ENCODE measurements at places on chromosomes 16 and 17. TPM values are rescaled to one million over a fixed set of nuclear protein-coding genes. Genes with fewer than 3 reads are reported as not detected.

Gene CA7
- polyA plus RNA-seq = 0.46 TPM

Gene ASPA
- not detected for polyA plus RNA-seq

Gene FBXW10B
- 0.21 TPM for polyA plus RNA-seq

Gene TBC1D3
- not detected for polyA plus RNA-seq

GRCh38 chr17:3639981-3640596, 3.5 kb downstream of the CTNS start:
- peak; percentile 81 for DNase-seq
- peak overlapping the region; percentile 82 for H3K27ac ChIP-seq
- no peaks in the 10 kb centered on the region for H3K27me3 ChIP-seq
- H3K4me3 ChIP-seq = no peak overlapping the region
- peaks cover 3% of the 10 kb centered on the region for H3K36me3 ChIP-seq
- peaks cover 20% of the 10 kb centered on the region for H3K4me1 ChIP-seq

GRCh38 chr16:63563819-63564505, 1527.7 kb upstream of the CDH8 start:
- H3K4me3 ChIP-seq = no peak overlapping the region
- H3K36me3 ChIP-seq = no peaks in the 10 kb centered on the region

- H3K36me3 ChIP-seq = no peaks in the 10 kb centered on the region
- no peak overlapping the region for H3K4me3 ChIP-seq
- H3K27me3 ChIP-seq = peaks cover 51% of the 10 kb centered on the region
- DNase-seq = no peak
- no peaks in the 10 kb centered on the region for H3K4me1 ChIP-seq
These were observed 61.9 kb upstream of the CCL1 start for GRCh38 chr17:34424814-34425491.

GRCh38 chr16:5025171-5025632, 8.5 kb downstream of the NAGPA start:
- no peak overlapping the region for H3K27ac ChIP-seq
- H3K4me1 ChIP-seq = no peaks in the 10 kb centered on the region
- DNase-seq = peak; percentile 18
- H3K27me3 ChIP-seq = no peaks in the 10 kb centered on the region

DNA sequence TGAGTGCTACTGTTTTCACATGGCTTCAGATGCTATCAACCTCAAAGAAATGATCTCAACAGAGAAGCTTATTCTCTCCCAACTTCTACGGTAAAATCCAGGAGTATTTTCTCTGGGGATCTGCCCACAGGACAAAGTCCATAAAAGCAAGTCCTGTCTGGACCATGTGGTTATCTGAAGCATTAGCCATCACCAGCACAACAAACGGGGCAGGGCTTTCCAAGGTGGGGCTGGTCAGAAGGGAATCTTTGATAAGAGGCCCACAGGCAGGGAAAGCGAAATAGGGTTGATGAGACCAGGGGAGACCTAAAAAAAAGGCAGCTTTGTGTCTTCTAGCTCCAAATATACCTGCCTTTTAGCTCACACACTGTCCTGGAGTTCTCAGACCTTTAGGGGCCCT, 38.7 kb upstream of the CACNG3 start:
- H3K4me3 ChIP-seq = no peak overlapping the region
- DNase-seq = no peak
- H3K36me3 ChIP-seq = no peaks in the 10 kb centered on the region
- H3K4me1 ChIP-seq = peaks cover 19% of the 10 kb centered on the region

DNA sequence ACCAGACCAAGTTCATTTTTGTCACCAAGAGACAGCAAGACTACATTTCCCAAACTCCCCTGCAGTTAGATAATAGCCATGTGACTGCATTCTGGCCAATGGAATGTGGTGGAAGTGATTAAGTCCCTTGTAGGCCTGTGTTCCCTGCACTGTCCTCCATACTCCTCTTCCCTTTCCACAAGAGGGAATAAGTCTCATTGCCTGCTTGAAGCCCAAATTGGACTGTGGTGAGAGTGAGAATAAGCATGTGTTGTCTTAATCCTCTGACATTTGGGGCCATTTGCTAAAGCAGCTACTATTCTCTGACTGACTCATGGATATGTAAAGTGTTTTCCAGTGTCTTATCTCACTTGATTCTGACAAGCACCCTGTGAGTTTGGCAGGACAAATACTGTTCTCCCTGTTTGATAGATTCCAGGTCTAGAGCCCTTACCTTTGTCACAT, 20.7 kb downstream of the PIK3R6 start:
- peak overlapping the region; percentile 89 for H3K27ac ChIP-seq
- H3K4me3 ChIP-seq = no peak overlapping the region
- DNase-seq = peak; percentile 74
- H3K4me1 ChIP-seq = peaks cover 17% of the 10 kb centered on the region
- no peaks in the 10 kb centered on the region for H3K36me3 ChIP-seq

DNA sequence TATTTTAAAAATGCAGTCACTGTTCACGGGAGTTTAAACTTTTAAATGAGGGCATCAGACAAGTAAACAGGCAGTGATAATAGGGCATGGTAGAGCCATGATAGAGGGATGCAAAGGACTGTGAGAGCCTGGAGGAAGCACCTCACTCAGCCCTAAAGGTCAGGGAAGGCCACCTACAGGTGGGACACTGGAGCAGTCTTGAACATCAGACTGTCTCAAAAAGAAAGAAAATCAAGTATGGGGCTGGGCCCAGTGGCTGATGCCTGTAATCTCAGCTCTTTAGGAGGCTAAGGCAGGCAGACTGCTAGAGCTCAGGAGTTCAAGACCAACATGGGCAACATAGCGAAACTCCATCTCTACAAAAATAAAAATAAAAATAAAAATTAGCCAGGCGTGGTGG, 31.0 kb upstream of the DHRS7B start:
- no peaks in the 10 kb centered on the region for H3K27me3 ChIP-seq
- DNase-seq = no peak
- H3K4me1 ChIP-seq = peaks cover 5% of the 10 kb centered on the region
- no peak overlapping the region for H3K27ac ChIP-seq
- H3K4me3 ChIP-seq = no peak overlapping the region

DNA sequence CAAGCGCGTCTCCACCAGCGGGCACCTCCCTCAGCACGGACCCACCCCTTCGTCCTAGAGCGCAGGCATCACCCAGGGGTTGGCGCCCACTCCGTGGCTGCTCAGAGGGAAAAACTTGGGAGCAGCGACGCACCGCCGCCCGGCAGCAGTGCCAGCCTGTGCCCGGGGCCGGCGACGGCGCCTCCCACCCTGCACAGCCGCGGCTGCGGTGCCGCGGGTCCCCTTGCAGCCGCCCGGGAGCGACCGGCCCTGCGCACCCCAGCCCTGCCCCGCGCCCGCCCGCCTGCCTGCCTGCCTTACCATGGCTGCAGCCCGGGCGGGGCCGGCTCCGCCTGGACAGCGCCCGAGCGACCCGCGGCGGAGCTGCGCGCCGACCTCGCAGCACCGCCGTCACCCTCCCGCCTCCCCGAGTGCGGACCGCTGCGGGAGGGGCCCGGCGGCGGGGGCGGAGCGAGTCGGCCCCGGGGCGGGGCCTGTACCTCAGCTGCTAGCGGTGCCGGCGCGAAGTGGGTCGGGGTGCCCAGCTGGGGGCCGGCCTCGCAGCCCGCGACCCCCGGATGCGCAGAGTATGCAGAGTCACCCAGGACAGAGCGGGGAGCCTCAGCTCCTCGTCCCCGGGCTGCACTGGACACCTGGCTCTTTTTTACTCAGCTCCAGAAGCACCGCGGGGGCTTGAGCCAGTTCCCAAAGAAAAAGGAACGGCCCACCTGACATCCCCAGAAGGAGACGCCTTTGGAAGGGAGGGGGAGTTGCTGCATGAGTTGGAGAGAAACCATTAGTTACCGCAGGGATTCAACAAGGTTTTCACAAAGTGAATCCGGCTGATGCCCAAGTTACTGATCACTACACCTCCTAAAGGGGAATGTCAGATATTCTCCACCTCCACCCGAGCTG, 17.5 kb upstream of the MTMR4 start:
- peaks cover 9% of the 10 kb centered on the region for H3K27me3 ChIP-seq
- DNase-seq = peak; percentile 55

- H3K27ac ChIP-seq = peak within 1 kb of the TSS; percentile 85
- peak; percentile 95 for DNase-seq
- H3K4me1 ChIP-seq = peaks cover 20% of the 10 kb centered on the region
- no peaks in the 10 kb centered on the region for H3K36me3 ChIP-seq
These were observed at the start of gene LGALS3BP for GRCh38 chr17:78979780-78980623. Gene LGALS3BP (minus strand): TSS chr17:78979923. CDS start chr17:78977191, 2,732 bp downstream.
